Effector memory CD8-positive, alpha-beta T cell (primary cell): ENCODE measurements at places on chromosomes 7 and 10.

GRCh38 chr10:89683883-89684282 lies 17.5 kb upstream of the KIF20B start:
- no peak for DNase-seq

DNA sequence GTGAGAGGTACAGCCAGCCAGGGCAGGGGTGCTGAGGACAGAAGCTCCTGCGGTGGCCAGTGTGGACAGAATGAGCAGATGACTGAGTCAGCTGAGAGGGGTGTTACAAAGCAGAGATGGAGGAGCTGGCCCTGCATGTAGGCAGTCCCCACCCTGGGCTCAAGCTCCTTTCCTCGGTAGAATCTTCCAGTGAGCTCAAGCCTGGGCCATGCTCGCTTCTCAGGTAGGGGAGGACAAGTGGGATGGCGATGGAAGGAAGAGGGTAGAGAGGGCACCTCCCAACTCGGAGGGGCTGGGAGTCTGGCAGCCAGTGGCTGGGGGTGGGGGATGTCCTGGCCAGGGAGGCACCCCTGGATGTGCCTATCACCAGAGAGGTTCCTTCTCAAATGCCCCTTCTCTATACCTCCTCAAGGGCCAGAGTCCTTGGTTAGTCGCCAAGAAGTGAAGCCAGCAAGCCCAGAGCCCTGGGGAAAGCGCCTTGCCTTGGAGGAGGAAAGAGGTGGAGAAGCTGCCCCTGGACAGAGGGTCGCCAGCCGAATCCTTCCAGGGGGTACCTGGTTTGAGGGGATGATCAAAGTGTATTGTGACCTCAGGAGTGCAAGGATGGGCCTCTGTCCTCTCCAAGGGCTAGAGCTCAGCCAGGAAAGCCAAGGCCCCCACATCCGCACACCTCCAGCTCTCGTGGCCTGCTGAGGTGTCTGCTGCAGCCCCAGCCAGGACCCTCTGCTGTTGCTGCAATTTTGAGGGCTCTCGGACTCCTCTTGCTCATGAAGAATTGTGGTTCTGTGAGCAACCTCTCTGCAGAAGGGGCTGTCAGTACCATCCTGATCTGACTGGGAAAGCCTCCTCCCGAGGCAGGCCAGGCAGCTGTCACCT lies 88.6 kb upstream of the MACROH2A2 start:
- no peak for DNase-seq

GRCh38 chr7:94067506-94067905 lies 63.4 kb upstream of the BET1 start:
- no peak for DNase-seq

DNA sequence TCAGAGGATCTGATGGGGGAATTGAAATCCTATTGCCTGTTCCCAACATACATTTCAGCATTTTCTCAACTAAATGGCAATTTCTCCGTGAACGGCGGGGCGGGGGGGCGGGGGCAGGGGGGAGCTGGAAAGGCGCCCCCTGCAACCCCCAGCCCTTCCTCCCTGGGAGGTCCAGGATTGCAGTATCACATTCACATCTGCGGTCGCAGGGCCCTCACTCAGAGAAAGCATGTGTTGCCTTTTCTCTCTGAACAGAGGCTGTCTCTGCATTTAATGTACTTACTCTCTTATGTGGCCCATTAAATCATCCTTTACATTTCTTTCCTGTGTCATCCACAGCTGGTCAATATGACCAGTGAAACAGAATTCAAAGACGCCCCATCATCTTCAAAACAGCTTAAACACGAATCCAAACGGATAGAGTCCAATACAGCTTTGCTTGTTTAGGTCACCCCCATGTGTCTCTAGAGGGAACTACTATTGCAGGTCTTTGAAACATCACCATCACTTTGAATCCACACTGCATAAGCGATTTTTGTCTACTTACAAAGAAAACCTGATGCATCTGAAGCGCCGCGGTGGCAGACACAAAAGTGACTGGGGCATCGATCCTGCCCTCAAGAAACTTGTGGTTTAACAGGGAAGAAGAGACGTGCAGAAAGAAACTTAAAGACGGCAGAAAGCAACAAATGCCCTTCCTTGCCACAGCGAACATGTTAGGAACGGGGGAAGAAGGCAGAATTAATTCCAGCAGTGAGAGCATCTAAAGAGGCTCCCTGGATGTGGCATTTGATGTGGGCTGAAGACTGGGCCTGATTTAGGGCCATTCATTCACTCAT lies 17.0 kb upstream of the ECHDC3 start:
- DNase-seq: peak; percentile 8

DNA sequence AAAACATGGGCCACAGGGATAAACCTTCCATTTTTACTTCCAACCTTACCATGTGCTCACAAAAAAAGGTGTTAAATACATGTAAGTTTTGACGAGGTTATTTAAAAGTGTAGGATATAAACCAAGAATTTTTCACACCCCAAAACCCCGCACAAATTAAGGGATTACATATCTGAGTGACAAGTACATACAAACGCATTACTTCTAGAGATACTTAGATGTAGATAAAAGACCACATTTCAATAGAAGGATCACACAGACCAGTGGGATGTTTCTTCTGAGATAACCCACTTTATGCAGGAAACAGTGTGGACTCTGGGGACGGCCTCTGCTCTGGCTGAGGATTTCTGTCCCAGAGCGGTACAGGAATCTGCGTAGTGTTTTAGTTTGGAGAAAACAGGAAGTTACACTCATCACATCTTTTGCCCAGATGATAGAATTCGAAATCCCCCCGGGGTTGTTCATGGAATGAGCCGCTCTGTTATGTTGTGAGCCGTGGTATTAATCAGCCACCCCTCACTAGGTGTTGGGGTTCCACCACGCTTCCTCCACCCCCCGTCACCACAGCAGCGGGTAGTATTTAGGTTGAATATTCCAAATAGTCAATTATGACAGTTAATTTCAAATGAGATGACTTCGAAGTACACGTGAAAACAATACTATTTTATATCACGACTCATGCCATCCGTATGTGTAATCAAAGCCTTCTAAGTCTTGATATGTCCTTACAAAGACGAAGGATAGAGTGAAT lies 1.3 kb upstream of the CUL1 start:
- peak; percentile 13 for DNase-seq

- DNase-seq: no peak
Observed at GRCh38 chr10:21991785-21992184, 11.7 kb downstream of the DNAJC1 start.

GRCh38 chr10:47073967-47074366 lies 162.7 kb downstream of the PTPN20 start:
- DNase-seq: no peak

GRCh38 chr7:152313831-152314604 lies 121.8 kb downstream of the KMT2C start:
- DNase-seq: no peak

DNA sequence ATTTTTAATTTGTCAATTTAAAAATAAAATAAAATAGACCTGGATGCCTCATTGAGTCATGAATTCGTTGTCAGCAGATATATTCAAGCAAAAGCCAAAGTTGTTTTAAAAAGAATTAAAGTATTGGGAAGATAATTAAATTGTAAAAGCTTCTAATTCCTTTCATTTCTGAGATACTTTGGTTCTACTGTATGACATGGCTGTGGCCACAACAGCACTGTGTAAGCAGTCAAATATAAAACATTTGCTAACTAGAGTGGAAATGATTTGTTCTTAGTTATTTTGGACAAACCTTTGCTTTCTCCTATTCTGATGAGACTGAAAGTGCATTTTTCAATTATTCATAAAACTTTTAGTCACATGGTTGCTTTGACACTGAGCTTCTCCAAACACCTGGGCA lies 143.6 kb upstream of the FAM13C start:
- DNase-seq: no peak

DNA sequence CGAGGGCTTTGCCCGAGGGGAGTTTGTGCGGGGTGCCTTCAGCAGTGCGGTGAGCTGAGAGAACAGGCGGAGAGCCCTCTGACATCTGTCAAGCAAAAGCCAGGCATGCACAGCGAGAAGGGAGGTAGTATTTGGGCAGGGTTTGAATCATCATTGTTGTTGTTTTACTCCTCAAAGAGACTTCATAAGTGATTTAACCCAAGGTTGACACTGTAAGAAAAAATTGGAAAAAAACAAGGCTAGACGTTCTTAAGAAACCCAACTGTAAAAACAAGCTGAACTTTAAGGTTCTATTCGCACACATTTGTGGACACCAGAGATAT lies 1.3 kb downstream of the ADAM22 start:
- DNase-seq: no peak

DNA sequence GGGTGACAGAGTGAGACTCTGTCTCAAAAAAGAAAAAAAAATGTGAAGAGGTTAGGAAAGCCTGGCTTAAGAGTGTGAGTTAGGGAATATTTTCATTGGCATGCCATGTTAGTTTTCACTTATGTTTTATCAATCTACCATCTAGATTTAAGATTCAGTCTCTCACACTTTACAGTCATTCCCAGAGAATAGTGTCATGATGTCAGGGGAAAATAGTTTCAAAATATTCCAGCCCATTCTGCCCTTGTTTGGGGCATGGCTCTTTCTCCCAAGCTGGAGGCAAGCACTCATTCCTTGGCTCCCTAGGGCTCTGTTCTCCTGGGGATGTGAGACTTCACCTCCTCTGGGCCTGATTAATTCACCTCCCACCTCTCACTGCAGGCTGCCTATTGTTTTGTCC lies 331.5 kb downstream of the CXCL12 start:
- no peak for DNase-seq

DNA sequence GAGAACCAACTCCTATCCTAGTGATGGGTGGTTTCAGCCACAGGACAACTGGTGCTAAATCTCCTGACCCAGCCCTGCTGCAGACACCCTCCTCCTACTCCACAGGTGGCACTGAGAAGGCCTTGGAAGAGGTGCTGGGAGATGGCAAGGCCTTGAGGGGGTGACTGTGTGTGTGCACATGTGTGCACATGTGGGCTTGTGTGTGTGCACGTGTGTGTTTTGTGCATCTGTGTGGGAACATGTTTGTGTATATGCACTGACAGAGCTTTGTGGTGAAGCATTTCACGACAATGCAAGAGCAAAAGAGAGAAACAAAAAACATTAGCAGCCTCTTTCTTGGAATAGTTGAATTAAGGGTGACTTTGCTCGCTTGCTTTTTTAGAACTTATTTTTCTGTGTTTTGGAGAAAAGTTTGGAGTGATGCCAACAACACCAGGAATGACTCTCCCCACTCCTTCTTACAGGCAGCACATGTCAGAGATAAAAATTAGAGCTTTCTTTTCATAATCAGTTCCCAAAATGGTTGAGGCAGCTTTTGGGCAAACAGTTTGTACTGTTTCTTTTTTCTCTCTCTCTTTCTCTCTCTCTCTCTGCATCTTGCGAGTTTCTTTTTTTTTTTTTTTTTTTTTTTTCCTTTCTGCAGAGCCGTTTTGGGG lies 69.5 kb downstream of the SEC61G start:
- no peak for DNase-seq

GRCh38 chr10:31479752-31480151 lies 160.7 kb downstream of the ZEB1 start:
- no peak for DNase-seq

- no peak for DNase-seq
Observed at GRCh38 chr10:46218921-46219320, 67.9 kb upstream of the ANTXRL start.

DNA sequence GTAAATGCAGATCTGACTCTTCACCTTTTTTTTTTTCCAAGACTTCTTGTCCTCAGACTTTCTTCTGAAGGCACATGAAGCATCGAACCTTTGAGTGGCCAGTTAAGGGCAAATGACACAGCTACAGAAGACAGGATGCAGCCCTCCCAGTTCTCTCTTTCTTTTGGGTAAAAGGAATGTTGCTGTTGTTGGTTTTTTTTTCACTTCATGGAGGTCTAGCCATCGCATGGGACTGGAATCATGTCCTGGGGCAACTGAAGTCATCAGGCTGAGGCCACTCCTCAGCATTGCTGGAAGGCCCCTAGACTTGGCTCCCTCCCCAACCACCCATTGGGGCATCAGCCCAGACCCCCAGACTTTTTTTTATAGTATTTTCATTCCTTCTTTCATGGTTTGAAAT lies 896.5 kb downstream of the SORCS1 start:
- DNase-seq: no peak

- peak; percentile 77 for DNase-seq
Observed at GRCh38 chr10:84264611-84265141, 19.8 kb downstream of the RGR start.

GRCh38 chr10:43843321-43844101 lies 194.8 kb upstream of the ZNF32 start:
- DNase-seq: no peak

DNA sequence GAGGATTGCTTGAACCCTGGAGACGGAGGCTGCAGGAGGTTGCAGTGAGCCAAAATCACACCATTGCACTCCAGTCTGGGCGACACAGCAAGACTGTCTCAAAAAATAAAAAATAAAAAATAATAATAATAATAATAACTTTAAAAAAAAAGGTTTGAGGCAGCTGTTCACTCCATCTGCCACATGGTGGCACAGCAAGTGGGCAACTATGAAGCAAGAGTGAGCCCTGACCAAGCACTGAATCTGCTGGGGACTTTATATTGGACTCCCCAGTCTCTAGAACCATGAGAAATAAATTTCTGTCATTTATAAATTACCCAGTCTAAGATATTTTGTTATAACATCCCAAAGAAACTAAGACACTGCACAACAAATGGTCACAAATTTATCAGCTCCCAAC lies 14.6 kb upstream of the BRI3 start:
- DNase-seq: no peak

GRCh38 chr10:22436526-22436892 lies 91.2 kb downstream of the SPAG6 start:
- DNase-seq: peak; percentile 35

DNA sequence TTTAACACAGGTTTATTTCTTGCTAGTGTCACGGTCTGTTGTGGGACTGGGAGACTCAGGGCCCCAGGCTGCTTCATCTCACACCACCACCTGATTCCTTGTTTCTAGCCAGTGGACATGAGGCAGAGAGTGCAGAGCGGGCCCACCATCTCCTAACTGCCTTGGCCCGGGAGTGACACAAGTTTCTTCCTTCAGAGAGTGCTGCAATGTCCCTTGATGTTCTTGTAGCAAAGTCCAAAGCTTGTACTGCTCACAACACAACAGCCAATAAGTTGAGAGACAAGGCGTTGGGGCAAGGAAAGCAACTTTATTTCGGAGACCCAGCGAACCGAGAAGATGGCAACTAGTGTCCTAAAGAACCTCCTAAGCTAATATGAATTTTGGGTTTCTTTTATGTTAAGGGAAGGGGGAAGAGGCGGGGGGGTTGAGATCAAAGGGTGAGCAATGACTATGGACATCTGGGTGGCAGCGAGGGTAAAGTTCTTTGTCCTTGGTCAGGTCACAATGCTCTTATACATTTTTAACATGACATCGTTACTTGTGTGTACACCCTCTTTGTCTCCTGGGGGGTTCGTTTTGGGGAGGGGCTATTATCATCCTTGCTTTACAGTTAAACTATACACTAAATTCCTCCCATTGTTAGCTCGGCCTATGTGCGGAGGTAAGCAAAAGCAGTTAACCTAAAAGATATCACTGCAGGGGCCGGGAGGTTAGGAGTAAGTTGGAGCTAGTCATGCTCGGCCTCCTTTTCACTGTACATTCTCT lies 31.6 kb downstream of the SH2D4B start:
- no peak for DNase-seq

- DNase-seq: no peak
Observed at GRCh38 chr7:80699045-80699638, 60.7 kb downstream of the CD36 start.
